ENCODE measurements at places on chromosomes 5 and 9. TPM values are rescaled to one million over a fixed set of nuclear protein-coding genes. Genes with fewer than 3 reads are reported as not detected.

GRCh38 chr5:168238463-168238862 is 53.0 kb upstream of the WWC1 start:
- no peak for DNase-seq

- no peak for DNase-seq
Measured at GRCh38 chr9:14080959-14081542, 232.9 kb downstream of the NFIB start.

DNA sequence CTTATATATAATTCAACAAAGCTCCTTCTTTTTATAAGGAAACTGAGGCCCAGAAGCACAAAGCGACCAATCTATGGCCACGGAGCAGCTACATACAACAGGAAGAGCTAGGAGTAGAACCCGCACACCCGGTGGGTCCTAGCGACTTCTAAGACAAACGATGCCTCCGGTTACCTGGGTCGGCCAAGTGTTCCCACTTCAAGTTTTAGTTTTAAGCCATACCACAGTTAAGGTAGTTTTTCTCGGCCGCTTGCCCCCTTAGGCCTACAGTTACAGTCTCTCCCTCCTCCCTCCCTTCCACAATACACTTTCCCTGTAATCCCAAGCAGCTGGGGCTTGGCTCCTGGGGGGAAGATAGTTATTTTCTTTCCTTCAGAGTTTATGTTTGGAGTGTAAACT is 533 bp downstream of the SREK1IP1 start:
- no peak for DNase-seq

DNA sequence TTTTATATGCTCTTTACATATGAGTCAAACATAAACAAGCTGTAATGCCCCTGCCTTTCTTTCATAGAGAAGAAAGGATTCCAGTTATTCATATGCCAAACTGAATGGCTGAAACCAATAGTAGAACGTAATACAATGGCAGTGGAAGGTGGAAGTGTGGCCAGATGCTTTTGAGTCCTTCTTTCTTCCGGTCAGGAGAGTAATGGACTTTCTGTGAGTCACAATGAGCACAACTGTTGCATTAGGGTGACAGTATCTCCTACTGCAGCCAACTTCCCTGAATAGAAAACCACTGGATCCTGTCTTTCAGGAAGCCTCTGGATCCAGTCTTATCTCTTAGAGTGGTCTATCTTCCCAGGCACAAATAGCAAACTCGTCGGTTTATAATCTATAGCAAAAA is 855.2 kb downstream of the MAT2B start:
- DNase-seq: no peak

DNA sequence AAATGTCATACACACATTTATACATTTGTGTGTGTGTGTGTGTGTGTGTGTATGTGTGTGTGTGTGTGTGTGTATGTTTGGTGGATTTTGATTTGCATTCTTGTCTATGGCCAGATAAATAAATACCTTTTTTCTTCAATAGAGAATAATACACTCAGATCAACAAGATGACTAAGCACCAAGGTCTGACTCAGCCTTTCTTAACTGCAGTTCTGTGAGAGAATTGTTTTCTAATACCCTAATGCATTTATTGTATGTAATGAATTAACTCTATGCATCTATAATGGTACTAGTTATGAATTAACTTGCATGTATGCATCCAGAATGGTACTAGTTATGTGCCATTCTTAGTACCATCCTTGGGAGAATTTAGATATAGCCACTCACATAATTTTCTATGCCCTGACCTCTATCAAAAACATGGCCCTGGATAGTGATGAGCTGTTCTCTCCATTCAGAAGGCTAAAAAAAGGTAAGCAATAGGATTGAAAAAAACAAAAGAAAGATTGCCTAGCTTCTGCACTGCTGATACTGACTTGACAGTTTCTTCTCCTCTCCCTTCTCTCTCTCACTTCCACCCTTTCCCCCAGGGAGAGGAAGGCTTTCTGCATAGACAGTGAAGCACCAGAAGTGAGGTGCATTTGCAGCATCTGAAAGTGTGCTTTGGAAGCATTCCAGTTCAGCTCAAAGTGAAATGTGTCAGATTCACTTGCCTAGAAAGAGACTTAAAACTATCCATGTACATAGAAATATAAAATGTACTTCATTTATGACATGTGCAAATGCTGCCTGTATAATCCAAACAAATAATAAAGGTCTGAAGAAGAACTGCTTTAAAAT is 55.1 kb upstream of the CCDC112 start:
- DNase-seq: no peak

Gene SPATA31A3
- total RNA-seq: not detected

Gene OSMR
- total RNA-seq: 4.0 TPM

Gene PLAC8L1
- not detected for total RNA-seq
